ENCODE measurements at places on chromosomes 1 and 21. TPM values are rescaled to one million over a fixed set of nuclear protein-coding genes. Genes with fewer than 3 reads are reported as not detected.

KDF1 gene
- not detected for total RNA-seq

MNDA gene
- total RNA-seq, result 4.5 TPM

EDARADD gene
- under 0.01 TPM for total RNA-seq

ANKRD65 gene
- total RNA-seq, result 10.0 TPM

PRAMEF12 gene
- not detected for total RNA-seq

PHC2 gene
- total RNA-seq, result 199 TPM

TMEM81 gene
- 2.3 TPM for total RNA-seq

VASH2 gene
- total RNA-seq, result 0.27 TPM

AIRE gene
- total RNA-seq, result not detected

HFM1 gene
- total RNA-seq, result 3.0 TPM

DCST1 gene
- not detected for total RNA-seq

CFHR2 gene
- not detected for total RNA-seq

CLK2 gene
- total RNA-seq, result 21.4 TPM

GPX7 gene
- 26.0 TPM for total RNA-seq

NES gene
- total RNA-seq, result 7.1 TPM

PRR9 gene
- total RNA-seq, result not detected

RGS18 gene
- 3.0 TPM for total RNA-seq

GSTM5 gene
- 3.8 TPM for total RNA-seq

USP24 gene
- 58.8 TPM for total RNA-seq

MTHFR gene
- 38.3 TPM for total RNA-seq

DARS2 gene
- total RNA-seq, result 6.7 TPM

PPIE gene
- 50.5 TPM for total RNA-seq

PLPPR4 gene
- 0.71 TPM for total RNA-seq

DHRS3 gene
- 102 TPM for total RNA-seq

LCE1C gene
- total RNA-seq, result not detected

LGR6 gene
- 0.28 TPM for total RNA-seq
